ENCODE measurements at places on chromosomes 1 and 21.

DNA sequence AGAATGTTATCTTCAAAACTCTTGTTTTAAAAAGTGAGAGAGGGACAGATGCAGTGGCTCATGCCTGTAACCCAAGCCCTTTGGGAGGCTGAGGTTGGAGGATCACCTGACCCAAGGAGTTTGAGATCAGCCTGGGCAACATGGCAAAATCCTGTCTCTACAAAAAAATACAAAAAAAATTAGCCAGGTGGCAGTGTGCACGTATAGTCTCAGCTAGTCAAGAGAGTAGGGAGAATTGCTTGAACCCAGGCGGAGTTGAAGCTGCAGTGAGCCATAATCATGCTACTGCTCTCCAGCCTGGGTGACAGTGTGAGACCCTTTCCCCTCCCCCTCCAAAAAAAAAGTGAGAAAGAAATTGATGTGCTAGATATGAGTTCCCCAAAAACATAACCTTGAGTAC lies 131.0 kb downstream of the KCNT2 start:
- DNase-seq: no peak

- peak; percentile 91 for DNase-seq
Observed at GRCh38 chr1:31182352-31182751, 57.3 kb downstream of the NKAIN1 start.

- DNase-seq: no peak
Observed at GRCh38 chr1:63951059-63951946, 177.5 kb downstream of the ROR1 start.

DNA sequence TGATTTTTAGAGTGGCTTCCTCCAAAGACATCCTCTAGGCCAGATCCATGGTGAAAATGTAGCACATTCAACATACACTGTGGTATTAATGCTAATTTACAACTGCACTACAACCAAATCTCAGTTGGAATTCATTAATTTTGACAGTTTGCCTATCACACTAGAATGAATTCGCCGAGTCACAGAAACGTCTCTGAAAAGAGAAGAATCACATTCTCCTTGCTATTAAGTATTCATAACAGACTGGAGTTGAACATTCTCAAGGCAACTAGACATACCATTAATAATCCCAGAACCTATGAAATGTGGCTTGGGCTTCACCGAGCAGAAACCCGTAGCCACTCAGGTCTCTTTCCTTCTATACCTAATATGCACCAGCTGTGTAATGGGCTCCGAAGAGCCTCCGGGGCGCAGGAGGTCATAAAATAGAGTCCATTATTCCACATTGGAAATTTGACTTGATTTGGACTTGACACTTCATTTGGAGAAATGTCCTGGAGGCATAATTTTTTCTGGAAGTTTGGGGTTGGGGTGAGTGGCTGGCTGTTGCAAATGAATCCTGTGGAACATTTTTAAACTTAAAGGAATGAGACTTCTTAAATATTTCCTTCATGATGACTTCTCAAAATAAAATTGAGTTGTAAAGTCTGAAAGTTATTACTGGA lies 117.1 kb downstream of the DSCAM start:
- DNase-seq: no peak

DNA sequence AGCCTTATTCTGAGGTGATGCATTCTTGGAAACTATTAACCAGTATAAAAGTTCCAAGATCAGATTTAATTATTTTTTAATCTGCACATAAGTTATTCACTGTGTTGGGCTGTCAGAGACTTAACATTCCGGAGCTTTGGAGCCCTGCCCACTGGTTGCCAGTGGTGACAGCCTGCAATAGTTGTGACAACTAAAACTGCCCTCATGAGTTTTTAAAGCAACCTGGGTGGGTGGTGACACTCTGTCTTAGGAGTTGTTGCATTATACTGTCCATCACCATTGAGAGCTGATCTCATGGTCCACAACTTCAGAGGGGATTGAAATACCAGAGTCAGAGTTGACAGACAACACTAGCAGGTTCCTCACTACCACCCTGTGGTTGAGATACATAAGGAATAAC lies 653.9 kb upstream of the USP24 start:
- no peak for DNase-seq

GRCh38 chr1:84737590-84737989 lies 47.3 kb upstream of the SSX2IP start:
- no peak for DNase-seq

DNA sequence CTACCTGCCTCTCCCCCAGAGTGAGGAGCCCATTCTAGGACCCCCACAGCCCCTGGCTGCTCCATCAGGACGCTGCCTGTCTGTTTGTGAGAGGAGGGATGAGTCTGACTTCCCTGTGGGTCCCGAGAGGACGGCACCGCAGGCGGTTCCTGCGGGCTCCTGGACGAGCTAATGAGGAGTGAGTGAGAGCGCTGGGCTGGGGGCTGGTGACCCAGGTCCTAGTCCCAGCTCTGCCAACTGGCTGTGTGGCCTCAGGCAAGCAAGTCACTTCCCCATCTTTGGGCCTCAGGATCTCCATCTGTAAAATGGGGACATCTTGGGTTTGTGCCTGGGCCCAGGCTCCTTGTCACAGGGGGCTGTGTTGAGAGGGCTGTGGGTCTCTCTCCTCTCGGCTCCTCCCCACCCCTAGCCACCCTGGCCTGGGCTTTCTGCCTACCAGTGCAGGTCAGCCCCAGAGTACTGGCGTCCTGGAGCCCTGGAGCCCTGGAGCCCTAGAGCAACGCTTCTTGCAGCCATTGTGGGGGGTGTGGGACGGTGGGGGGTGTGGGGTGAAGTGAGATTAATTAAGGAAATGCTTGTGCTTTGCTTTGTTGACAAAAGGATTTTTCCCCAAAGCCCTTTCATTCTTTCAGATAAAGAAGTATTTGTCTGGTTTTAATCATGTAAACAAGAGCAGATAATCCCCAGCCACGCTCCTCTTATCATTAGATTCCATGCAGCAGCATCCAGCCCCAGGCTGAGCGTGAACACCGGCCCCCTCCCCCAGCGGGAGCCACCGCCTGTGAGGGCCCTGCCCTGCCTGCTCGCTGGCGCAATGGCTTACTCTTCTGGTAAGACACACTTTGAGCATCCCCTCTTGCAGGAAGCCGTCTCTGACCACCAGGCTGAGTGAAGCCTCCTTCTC lies 26.8 kb downstream of the SLC1A7 start:
- DNase-seq: no peak

GRCh38 chr1:193219391-193219790 lies 33.0 kb upstream of the B3GALT2 start:
- no peak for DNase-seq

- DNase-seq: no peak
Observed at GRCh38 chr1:40363721-40364120, 9.8 kb upstream of the SMAP2 start.

DNA sequence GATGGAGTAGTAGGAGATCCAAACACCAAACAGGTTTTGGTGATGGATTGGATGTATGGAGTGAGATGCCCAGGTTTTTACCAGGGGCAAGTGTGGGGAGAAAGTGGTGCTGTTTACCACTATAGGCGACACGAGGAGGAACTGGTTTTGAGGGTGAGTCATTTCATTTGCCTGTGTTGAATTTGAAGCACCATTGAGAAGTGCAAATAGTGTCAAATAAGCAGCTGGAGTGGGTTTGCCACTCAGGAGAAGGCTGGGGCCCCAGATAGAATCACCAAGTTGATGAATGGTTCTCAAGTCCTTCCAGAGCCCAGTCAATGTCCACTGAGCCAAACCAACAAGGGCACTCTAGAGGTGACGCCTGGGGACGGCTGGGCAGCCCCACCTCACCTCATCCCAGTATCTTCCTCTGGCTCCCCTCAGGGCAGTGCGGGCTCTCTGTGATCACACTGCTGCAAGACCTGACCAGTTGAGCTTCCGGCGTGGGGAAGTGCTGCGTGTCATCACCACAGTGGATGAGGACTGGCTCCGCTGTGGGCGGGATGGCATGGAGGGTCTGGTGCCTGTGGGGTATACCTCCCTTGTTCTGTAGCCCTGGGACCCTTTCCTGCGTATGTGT lies 9.4 kb downstream of the RUSC1 start:
- no peak for DNase-seq

DNA sequence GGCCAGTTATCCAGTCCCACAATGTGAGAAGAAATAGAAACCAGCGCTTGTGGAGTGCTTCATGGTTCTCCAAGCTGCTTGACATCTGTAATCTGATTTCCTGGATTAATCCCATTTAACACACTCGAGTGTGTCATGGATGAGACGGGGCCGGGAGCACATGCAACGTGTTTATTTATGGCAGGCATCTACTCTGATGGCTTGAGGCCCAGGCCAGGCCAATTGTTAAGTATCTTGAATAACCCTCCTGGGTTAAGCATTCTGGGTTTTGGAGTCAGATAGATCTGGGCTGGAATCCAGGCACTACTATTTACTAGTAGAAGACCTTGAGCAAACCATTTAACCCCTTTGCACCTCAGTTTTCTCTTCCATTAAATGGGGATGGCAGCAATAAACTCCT lies 37.5 kb upstream of the LAPTM5 start:
- DNase-seq: no peak

GRCh38 chr1:10057343-10057742 lies 24.6 kb downstream of the UBE4B start:
- no peak for DNase-seq

GRCh38 chr1:110714374-110714995 lies 39.7 kb upstream of the KCNA3 start:
- DNase-seq: no peak

GRCh38 chr1:8396786-8397406 lies 79.0 kb downstream of the SLC45A1 start:
- DNase-seq: peak; percentile 61

DNA sequence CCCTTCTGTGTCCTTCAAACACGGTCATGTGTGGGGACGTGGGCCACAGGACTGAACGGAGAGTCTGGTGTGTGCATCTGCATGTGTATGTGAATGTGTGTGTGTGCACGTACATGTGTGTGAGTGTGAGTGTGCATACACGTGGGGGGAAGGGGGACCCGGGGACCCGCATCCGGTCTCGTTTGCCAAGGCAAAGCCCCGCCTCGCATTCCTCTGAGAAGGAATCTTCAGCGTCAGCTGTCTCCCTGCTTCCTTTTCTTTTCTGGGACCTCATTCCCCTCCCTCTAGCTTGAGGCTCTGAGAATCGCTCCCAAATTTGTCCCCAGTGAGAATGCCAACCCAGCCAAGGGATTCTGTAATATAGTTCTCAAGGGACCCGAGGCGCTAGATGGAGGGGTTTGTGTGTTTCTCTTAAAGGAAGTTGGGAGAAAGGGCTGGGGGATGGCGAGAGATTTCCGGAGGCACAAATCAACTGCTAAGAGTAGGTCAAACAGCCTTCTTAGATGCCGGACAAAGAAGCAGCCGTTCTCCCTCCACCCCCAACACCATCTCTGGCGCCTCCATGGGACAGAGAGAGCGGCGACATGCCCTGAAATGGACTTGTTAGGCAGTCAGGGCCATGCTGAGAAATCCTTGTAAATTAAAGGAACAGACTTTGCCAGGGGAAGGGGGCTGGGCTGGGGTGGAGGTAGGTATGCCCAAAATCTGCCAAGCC lies 6.6 kb downstream of the IFFO2 start:
- no peak for DNase-seq

DNA sequence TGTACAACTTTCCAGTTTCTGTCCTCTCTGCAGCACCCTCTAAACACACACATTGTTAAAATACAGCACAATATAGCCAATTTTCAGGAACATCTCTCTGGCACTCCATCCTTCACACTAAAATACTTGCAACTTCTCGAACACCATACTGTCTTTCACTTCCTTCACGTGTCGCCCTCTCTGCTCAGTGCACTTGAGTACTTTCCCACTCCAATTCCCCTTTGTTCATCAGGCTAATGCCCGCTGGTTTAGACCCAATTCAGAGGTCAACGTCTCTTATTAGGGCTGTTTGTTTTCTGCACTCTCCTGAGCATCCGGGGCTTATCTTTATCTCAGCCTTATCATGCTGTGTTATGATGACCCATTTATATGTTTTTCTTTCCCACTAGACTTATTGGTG lies 238.2 kb upstream of the SGIP1 start:
- no peak for DNase-seq

DNA sequence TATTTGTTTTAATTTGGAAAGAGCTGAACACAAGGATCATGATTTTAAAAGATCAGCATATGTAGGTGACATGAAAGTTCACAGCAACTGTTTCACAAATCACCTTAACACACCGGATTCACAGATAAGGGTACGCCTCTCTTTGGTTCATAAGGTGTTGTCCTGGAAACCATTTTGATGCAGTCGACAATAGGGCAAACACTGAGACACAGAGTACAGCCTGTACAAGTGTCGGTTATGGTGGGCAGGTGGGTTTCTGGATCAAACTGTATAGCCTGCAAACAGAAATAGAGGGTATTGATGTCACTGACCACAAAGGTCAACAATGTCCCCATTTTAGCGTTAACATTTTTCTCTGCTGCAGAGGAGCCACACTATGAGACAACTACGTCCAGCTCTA lies 357.3 kb downstream of the PTBP2 start:
- DNase-seq: no peak

DNA sequence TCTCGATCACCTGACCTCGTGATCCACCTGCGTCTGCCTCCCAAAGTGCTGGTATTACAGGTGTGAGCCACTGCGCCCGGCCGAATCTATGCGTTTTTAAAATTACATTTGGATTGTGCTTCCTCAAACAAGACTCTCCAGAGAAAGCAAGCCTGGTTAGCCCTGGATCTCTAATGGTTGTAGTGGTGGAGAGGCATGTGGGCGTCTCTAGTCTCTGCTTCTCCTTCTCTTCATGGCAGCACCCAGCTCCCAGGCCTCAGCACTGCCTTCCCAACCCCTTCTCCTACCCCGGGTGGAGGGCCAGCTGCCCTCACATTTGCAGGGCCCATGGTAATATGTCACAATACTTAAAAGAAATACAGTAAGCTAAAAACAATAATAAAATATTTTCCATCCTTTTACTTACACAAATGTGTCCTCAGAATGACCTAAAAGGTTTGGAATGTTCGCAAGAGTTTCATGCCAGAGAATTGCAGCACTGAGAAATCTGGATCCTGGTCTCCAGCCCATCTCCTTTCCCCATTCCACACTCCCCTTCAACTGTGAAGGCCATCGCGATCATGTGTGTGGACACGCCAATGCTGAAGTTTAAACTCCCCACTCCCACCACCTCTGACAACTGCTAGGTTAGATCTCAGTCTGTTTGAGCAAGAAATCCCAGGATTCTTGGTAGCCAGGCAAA lies 7.0 kb downstream of the OR14I1 start:
- DNase-seq: no peak

- DNase-seq: no peak
Observed at GRCh38 chr1:230173187-230173975, 106.3 kb downstream of the GALNT2 start.

DNA sequence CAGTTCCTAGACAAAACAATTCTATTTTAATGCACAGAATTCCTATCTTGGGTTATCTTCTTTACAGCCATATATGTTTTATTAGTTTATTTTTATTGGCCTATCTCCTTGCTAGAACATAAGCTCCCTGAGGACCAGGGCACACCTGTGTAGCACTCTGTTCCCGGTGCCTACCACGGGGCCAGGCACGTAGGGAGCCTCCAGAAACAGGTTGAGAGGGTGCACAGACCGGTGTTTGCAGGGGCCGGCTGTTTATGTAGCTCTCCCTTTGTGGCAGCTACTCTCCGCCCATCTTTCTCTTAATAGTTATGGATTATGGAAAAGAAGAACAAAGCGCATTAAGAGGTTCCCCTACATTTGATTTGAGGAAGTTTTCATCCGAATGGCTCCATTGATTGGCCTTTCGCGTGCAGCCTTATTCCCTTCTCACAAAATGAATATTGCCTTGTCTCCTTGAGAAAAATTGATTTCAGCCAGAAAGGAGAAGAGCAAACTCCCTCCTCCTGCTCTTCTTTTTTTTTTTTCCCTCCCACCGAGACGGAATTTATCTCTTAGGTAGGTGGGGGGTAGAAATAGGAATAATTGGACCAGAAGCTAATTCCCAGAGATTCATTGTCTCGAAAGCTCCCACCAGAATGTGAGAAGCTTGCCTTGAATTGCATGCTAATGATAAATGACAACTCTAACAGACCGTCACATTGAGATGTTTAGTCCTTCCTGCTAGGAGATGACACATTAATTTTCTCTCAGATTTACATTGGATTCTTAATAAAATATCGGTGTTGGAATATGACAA lies 447.4 kb downstream of the CAMTA1 start:
- no peak for DNase-seq
